H54 (cell line): ENCODE measurements at places on chromosomes 13 and 19.

GRCh38 chr19:38686530-38686888 is 39.1 kb downstream of the ACTN4 start:
- DNase-seq: no peak

DNA sequence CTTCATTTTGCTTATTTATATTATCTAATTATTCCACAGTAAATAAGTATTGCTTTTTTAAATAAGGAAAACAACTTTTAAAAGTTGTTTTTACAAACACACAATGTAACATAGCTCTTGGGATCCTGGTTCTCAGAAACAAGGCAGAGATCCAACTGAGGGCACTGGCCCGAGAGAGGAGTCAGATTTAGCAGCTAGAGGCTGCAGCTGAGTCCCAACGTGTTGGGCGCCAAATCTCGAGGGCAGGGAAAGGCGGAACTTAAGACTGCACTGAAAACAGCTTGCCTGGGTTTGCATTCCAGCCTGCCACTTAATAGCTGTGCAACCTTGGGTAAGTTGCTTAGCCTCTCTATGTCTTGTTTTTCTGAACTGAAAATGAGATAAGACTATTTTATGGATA is 16.4 kb upstream of the WASF3 start:
- DNase-seq: no peak

GRCh38 chr19:46036744-46037128 is 4.1 kb downstream of the IGFL4 start:
- no peak for DNase-seq

GRCh38 chr13:108425056-108425455 is 155.5 kb downstream of the TNFSF13B start:
- DNase-seq: no peak

- DNase-seq: peak; percentile 80
These were observed 6.2 kb downstream of the MYO1F start for GRCh38 chr19:8571006-8571411.
